ENCODE measurements at places on chromosomes 16 and 17.

DNA sequence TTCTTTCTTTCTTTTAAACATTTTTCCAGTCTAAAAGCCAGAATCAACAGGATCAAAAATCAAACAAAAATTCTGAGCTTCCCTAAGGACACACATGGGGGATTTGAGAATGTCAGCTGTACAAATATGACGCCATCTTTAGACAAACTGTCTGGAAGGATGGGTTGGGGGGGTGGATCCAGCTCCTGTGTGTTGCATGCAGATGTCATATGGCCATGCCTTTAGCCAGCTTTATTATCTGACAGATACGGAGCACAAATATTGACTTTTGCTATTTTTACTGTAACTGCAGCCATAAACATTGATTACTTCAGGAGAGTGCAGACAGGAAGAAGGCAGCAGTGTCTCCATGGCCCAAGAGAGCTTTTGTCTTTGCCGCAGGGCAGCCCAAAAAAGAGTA is 279.4 kb upstream of the ELAC2 start:
- no peak for DNase-seq

GRCh38 chr16:24309258-24310142 is 53.4 kb downstream of the CACNG3 start:
- no peak for DNase-seq

GRCh38 chr17:3004150-3004801 is 59.1 kb downstream of the OR1D5 start:
- peak; percentile 21 for DNase-seq

DNA sequence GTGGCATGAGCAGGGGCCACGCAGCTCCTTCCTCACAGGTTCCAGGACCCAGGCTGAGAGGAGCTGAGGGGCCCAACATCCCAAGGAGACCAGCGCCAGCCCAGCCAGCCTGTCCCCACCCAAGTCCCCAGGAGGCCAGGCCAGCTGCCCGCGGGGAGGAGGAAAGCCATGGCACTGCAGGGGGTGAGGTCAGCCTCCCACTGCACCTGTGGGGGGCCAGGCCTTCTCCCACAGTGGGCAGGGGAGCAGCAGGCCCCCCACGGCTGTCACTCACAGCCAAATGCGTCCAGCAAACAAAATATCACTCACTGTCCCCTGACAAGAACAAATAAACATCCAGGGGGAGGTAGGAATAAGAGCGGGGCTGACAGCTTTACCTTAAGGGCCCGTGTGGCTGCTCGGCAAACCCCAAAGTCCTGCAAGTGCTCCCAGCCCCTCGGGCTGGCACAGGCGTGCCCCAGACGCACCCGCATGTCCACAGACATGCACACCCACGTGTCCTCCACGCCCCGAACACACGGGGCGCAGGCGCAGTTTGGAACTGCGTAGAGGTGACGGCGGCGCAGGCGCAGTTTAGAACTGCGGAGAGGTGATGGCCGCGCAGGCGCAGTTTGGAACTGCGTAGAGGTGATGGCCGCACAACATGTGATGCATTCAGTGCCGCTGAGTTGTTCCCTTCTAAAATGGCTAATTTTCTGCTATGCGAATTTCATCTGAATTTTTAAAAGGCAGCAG is 291.1 kb downstream of the FOXL1 start:
- DNase-seq: no peak

- no peak for DNase-seq
These were observed 486 bp downstream of the PIGS start for GRCh38 chr17:28570716-28571360.

- no peak for DNase-seq
These were observed 11.2 kb downstream of the PIEZO1 start for GRCh38 chr16:88773812-88774291.

DNA sequence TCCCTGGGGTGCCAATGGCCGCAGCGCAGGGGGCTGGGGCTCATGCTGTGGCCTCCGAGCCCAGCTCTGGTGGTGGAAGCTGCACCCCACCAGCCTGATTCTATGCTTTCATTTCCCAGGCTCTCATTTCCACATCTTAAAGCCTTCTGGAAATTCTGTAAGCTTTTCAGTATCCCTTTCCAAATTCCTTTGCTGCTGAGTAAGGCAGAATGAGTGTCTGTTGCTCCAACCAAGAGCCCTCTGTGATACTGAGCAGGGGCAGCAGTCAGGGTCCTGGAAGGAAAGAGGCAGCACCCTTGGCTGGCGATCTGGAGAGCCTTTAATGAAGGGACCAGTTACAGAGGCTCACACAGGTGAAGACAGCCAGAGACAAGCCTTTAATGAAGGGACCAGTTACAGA is 79.5 kb upstream of the FOXF1 start:
- no peak for DNase-seq

- DNase-seq: no peak
These were observed 54.6 kb upstream of the ACSF3 start for GRCh38 chr16:89038811-89039735.

DNA sequence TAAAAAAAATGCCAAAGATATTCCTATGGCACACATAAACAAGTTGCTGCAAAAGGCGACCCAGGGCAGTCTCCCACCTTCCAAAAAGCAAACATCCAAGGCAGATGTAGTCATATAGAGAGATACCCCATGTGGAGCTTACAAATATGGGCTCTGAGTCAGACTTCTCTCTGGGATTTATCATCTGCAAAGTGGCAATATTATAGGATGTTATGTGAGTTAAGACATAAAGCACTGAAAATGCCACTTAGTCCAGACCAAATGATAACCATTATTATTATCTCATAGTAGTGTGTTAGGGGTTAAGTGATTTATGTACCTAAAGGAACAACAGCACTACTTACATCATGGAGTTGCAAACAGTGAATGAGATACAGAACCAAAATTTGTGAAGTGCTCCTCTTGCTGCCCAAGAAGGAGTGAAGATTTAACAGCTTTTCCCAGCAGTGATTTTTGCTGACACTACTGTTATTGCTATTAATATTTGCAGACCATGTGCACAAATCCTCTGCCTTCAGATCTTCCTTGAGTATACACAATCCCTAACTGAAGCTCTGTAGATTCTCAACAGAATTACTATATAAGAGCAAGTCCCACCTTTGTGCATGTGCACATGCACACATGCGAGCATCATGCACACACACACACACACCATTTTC is 560.0 kb upstream of the SALL1 start:
- DNase-seq: no peak

- no peak for DNase-seq
These were observed 2.4 kb downstream of the CRLF3 start for GRCh38 chr17:30821871-30822723.

DNA sequence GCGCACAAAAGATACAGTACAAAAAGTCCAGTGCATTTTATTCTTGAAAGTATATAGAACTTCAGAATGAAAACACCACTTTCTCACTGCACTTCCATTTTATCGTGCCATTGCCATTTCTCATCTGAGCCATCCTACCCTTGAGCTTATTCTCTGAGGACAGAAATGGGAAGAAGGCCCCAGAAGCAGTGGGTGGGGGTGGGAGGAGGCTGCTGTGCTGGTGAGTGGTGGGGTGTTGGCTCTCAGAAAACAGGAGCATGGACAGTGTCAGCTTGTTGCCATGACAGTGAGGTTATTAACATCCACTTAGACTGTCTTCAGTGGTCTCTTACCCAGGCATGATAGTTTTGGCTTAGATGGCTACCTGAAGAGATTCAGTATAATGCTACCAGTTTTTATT is 4.5 kb downstream of the ATMIN start:
- no peak for DNase-seq

DNA sequence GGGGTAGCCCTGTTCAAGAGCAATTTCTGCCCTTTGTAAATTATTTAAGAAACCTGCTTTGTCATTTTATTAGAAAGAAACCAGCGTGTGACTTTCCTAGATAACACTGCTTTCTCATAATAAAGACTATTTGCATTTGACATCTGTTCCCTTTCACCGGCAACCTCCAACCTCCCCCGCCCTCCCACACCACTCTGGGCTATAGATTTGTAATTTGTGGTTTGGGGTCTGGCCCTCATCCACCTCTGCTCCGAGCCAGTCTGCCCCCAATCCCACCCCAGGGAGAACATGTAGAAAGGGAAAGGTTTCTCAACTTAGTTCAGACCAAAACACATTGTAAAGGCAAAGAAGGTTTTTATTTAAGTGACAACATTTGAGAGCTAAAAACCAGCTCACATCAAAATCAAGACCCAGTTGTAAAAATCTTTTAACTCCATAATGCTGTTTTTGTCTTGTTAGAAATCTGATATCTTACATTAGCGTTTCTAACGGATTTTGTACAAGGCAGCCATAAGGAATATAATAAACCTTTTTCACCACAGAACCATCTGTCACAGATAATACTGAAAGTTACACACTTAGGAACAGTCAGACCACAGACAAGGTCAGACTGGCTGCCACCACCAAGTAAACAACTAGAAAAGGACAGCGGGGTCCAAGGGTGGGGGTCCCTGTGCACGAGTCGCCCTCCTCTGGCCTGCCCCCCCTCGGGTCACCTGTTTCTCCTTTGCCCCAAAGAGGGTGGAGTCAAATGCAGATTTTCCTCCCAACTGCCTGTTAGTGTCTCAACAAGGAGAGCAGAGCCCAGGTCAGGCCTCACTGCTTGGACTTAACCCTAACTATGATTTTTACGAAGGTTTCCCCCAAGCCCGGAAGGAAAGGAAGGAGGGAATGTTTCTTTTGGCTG is 6.9 kb downstream of the PIMREG start:
- DNase-seq: no peak

- no peak for DNase-seq
These were observed 4.3 kb upstream of the SYNGR2 start for GRCh38 chr17:78163881-78164747.

All from stimulated activated CD4-positive, alpha-beta T cell treated with anti-CD3 and anti-CD28 coated beads, Interleukin-1b, Interleukin-23, amount 100 ng/mL, for 1 hour (primary cell).